Fibroblast of lung (primary cell): ENCODE measurements at places on chromosomes 13 and 19.
A peak's percentile ranks its signal among the peaks of the same experiment; 100 is the strongest.

GRCh38 chr13:29543230-29544215, 52.0 kb downstream of the SLC7A1 start:
- no peak overlapping the region for H3K4me3 ChIP-seq
- H3K36me3 ChIP-seq, result peaks cover 4% of the 10 kb centered on the region
- peak; percentile 36 for DNase-seq
- no peaks in the 10 kb centered on the region for H3K27me3 ChIP-seq

- no peak overlapping the region for H3K4me3 ChIP-seq
- H3K27me3 ChIP-seq, result no peaks in the 10 kb centered on the region
- DNase-seq, result no peak
- H3K27ac ChIP-seq, result no peak overlapping the region
These were observed 15.1 kb downstream of the NFKBID start for GRCh38 chr19:35885225-35885738.

GRCh38 chr13:35285677-35286076, 190.8 kb downstream of the MAB21L1 start:
- H3K27me3 ChIP-seq, result no peaks in the 10 kb centered on the region
- DNase-seq, result no peak
- H3K4me1 ChIP-seq, result no peaks in the 10 kb centered on the region
- H3K4me3 ChIP-seq, result no peak overlapping the region
- H3K36me3 ChIP-seq, result no peaks in the 10 kb centered on the region

- H3K27ac ChIP-seq, result no peak overlapping the region
- H3K36me3 ChIP-seq, result no peaks in the 10 kb centered on the region
- peak; percentile 53 for DNase-seq
- H3K27me3 ChIP-seq, result no peaks in the 10 kb centered on the region
- no peaks in the 10 kb centered on the region for H3K4me1 ChIP-seq
These were observed 127.0 kb downstream of the IER2 start for GRCh38 chr19:13277104-13277809.
